Astrocyte of the hippocampus (primary cell): ENCODE measurements at places on chromosomes 5 and 9.

GRCh38 chr5:109479260-109479860 lies 69.6 kb upstream of the PJA2 start:
- peak; percentile 19 for DNase-seq

DNA sequence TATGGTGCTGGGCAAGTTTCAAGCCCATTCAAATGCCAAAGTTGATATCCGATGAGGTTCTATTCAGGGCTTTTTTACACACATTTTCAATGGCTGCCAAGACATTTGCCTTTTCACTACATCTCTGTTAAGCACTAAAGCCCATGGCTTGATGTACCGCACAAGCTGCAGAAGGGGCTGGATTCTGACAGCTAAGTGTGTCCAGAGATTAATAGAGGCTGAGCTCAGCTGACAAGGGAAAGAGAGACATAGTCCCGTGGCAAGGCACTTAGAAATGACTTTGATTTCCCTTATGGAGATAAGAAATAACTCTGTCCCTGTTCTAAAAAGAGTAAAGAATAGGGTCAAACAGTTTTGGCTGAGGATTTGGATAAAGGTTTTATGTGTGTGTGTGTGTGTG lies 198.6 kb downstream of the DMRT2 start:
- DNase-seq, result no peak

DNA sequence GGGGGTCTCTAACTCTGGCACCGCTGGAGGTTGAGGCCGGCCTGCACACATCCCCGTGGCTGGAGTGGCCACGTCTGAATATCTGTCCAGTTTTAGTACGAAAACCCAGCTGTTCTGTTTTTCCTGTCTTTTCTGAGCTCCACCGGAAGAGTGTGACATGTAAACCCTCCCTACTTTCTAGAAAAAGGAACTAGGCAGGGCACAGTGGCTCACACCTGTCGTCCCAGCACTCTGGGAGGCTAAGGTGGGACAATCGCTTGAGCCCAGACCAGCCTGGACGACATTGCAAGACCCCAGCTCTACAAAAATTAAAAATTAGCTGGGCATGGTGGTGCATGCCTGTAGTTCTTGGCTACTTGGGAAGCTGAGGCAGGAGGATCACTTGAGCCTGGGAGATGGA lies 8.2 kb upstream of the PHYKPL start:
- DNase-seq, result no peak

GRCh38 chr5:42908509-42909488 lies 97.1 kb upstream of the SELENOP start:
- DNase-seq, result peak; percentile 94

DNA sequence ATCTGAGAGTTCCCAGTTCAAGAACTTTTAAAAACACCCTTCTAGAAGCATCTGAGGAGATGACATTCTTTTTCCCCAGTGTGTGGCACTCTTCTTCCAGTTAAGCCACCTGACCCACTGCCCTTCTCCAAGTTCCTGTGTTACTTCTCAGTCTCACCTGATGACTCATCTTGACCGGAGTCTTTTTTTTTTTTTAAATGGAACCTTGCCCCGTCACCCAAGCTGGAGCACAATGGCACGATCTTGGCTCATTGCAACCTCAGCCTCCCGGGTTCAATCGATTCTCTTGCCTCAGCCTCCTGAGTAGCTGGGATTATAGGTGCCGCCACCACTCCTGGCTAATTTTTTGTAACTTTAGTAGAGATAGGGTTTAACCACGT lies 224.1 kb upstream of the DAB2 start:
- DNase-seq, result no peak

- no peak for DNase-seq
Observed at GRCh38 chr5:150762211-150762610, 3.4 kb upstream of the DCTN4 start.

DNA sequence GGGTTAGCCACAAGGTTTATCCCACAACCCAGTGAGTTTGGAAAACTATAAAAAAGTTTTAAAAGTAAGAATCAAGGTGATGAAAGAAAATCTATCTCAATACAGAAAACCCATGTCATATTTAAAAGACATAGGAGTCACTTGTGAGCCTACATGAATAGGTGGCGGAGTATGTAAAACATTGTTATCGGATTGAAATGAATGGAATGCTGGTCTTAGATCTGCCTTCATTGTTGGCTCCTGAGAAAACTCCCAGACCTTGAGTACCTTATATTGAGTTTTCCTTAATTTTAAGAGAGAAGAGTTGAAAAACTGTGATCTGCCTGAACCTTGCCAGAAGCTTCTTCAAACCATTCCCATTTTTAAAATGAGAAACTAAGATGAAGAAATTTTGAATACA lies 551.1 kb downstream of the EFNA5 start:
- peak; percentile 28 for DNase-seq

- no peak for DNase-seq
Observed at GRCh38 chr9:121963528-121963995, 129.5 kb downstream of the TTLL11 start.

DNA sequence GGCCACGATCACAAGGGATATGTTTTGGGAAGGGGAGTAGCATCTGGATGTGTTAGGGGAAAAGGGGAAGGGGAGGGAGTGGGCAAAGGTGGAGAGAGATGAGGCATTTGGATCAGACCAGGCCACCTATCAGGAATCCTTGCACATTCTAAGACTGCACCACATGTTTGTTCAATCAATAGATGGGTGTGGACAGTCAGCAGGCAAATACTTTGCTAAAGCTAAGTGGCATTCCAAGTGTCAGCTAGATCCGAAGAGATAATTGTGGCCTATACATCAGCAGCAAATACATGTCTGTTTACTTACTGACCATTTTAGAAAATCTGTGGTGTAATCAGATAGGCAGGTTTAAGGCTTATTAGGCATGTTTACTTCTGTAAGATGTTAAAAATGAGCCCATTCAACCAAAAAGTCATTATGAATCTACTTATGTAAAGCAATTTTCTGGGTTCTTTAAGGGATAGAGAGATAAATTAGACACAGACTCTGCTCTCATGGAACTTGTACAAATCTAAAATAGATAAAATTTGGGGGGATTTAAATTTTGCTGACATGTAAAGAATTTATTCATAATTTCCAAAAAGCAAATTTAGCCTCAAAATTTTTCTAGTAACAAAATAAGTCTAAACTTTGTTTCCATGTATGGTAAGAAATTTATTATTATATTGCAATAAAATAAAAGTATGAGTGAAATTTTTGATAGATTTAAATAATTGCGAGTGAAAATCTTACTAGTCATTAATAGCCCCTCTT lies 107.3 kb downstream of the SNCAIP start:
- DNase-seq, result no peak
